ENCODE measurements at places on chromosomes 3 and 15.

GRCh38 chr3:72238010-72238691 is 453.2 kb upstream of the PROK2 start:
- no peak for DNase-seq

DNA sequence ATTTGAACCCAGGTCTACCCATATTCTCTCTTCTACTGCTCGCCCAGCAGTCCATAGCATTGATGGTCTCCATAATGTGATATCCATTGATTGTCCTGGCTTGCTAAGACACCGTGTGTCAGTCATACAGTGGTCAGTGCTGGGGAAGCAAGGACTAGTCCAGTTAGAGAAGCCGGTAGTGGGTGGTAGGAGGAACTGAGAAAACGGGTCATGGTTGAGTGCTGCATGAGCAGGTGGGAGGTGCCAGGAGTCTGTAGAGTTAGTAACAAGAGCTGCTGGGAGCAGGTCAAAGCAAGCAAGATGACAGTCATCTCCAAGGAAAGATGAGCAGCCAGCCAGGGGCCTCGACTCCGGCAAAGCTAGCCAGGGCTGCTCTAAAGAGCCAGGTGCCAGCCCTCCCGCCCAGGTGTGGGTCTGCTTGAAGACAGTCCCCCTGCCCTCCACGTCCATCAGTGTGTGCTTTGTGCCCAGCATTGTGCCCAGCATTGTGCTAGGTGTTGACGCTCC is 29.5 kb upstream of the USP3 start:
- DNase-seq, result no peak

GRCh38 chr3:124761250-124761796 is 31.1 kb downstream of the UMPS start:
- peak; percentile 60 for DNase-seq

DNA sequence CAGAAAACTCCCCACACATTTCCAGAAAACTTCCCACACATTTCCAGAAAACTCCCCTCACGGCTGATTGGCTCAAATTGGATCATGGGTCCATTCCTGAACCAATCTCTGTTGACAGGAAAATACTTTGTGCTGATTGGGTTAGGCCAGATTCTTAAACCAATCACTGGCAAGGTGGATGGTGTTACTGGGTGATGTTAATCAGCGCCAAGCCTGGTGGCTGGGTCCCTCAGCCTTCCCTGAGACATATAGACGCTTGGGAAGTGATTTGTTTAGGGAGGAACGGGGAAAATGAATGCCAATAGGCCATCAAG is 199.4 kb upstream of the UBE2E2 start:
- DNase-seq, result no peak

DNA sequence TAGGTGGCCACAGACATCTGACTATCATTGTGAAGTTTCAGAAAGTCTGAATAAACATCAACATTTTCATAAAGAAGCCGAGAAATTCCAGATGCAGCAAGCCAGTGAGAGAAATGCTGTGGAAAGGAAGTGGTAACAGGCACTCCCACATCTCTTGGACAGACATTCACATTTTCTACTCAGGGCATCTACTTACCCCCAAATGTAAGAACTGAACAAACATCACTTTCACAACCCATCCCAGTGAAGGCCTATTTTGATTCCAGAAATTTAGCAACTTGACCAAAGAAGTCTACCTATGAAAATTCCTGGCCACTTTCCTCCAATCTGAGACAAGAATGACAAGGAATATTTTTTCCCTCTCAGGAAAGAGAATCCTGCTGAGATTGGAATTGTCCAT is 224.8 kb upstream of the DCBLD2 start:
- no peak for DNase-seq

DNA sequence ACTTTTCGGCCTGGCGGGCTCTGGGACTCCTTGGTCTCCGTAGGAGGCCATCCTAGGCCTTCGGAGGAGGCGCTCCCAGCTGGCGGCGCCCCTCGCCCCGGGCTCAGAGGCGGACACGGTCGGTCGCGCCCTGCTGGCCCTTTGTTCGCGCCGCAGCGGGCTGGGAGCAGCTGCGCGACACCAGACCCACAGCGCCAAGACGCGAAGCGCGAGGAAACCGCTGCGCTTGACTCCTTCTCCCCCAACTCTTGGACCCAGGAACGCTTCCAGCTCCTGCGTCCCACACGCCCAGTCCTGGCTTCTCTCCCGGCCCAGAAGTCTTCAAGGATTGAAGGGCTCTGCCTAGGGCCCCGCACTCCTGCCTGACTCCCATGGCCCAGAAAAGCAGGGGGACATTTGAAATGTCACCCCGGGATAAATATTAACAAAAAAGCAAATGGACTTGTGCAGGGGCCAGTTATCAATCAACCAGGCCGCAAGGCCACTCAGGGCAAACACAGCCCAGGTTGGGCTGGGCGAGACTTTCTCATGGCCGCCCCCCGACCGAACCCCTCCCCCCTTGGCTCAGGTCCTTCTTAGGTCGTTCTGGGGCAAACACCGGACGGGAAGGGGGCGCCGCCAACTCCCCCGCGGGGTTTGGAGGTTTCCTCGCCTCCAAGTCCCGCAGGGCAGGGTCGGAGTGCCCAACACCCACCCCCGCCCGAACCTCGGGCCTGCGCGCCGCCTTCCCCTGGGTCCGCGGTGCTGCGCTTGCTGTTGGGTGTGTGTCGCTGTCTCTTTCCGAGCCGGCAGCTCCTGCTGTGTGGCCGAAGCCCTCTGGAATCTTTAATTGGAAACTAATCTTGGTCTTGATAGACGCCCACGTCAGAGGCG is 5.1 kb downstream of the ONECUT1 start:
- no peak for DNase-seq

- DNase-seq, result no peak
Measured at GRCh38 chr3:112417696-112418318, 81.5 kb downstream of the BTLA start.

- no peak for DNase-seq
Measured at GRCh38 chr3:4302747-4303146, 422 bp upstream of the SETMAR start.

- DNase-seq, result no peak
Measured at GRCh38 chr15:29086001-29086400, 183.6 kb downstream of the NSMCE3 start.

DNA sequence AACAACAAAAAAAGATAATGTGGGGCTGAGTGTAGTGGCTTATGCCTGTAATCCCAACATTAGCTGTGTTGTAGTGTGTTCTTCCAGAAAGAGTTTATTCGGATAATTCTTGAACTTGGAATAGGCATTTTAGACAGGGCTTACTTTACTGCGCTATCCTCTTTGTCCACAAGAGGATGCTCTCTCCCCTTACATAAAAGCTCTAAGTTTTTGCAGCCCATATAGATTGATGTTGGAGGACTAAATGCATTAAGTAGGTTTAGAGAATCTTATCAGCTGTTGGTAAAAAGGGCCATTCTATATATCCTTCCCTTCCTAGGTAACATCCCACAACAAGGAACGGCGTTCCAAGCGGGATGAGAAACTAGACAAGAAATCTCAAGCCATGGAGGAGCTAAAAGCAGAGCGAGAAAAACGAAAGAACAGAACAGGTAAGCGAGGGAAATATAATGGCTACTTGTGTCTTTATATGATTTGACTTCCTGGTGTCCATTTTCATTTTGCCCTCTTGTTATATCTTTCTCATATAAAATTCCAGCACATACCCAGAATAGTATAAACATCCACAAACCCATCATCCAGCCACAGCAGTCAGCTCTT is 27.8 kb upstream of the ITPKA start:
- no peak for DNase-seq

- no peak for DNase-seq
Measured at GRCh38 chr3:8324747-8325146, 176.9 kb upstream of the LMCD1 start.

- DNase-seq, result no peak
Measured at GRCh38 chr15:64623347-64623996, 151.9 kb downstream of the RBPMS2 start.

DNA sequence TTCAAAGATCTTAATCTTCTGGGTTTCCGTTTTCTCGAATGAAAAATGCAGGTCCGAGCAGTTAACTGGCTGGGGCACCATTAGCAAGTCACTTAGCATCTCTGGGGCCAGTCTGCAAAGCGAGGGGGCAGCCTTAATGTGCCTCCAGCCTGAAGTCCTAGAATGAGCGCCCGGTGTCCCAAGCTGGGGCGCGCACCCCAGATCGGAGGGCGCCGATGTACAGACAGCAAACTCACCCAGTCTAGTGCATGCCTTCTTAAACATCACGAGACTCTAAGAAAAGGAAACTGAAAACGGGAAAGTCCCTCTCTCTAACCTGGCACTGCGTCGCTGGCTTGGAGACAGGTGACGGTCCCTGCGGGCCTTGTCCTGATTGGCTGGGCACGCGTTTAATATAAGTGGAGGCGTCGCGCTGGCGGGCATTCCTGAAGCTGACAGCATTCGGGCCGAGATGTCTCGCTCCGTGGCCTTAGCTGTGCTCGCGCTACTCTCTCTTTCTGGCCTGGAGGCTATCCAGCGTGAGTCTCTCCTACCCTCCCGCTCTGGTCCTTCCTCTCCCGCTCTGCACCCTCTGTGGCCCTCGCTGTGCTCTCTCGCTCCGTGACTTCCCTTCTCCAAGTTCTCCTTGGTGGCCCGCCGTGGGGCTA is at the start of the genes B2M and PATL2:
B2M (plus strand) TSS at position 422 of the 647 bp plus-strand sequence; CDS start at position 452, 30 bp downstream.
PATL2 (minus strand) TSS at position 228 of the 647 bp plus-strand sequence. CDS start 34,833 bp downstream, outside the sequence.
- peak; percentile 94 for DNase-seq

GRCh38 chr3:23607184-23607847 is 198.4 kb upstream of the UBE2E1 start:
- DNase-seq, result no peak

DNA sequence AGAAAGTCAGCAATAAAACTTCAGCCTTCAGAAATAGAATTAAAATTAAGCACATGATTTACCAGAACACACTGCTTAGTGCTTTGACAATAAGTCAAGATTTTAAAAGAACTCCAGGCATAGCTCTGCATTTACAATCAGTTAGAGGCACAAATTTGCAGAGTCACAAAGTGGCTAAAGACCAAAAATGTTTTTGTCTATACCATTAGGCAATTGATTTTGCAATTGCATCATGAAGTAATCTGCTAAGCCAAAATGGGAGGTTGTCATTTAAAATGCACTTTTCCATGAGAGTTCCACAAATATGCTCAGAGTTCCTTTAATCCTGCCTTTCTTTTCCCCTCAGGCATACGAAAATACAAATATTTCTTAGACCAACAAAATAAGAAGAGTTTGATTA is 10.1 kb upstream of the DCP1A start:
- no peak for DNase-seq

GRCh38 chr15:68526269-68526668 is 52.5 kb upstream of the CORO2B start:
- no peak for DNase-seq

DNA sequence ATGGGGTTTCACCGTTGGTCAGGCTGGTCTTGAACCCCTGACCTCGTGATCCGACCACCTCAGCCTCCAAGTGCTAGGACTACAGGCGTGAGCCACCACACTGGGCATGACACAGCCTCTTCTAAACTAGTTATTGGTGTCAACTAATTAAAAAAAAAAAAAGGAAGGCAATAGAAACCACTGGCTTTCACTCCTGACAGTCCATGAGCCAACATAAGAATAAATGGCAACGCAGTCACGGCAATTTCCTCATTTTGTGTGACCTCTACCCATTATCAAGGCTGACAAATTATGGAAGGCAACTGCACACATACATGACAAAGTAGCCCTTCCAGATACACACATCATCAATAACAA is 5.9 kb downstream of the ARHGEF3 start:
- no peak for DNase-seq

DNA sequence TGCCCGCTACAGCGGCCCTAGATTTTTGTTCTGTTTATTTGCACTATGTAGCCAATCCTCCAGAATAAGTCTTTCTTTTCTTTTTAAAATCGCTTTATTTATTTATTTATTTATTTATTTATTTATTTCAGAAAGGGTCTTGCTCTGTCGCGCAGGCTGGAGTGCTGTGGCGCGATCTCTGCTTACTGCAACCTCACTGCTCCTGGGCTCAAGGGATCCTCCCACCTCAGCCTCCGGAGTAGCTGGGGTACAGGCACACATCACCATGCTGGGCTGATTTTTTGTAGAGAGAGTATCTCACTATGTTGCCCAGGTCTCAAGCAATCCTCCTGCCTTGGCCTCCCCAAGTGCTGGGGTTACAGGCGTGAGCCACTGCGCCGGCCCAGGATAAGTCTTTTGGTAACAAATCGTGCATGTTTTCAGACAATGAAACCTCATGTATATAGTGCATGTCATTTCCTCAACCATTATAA is 333 bp upstream of the MTFMT start:
- DNase-seq, result no peak

- DNase-seq, result no peak
Measured at GRCh38 chr15:73495181-73495580, 52.2 kb downstream of the REC114 start.

GRCh38 chr3:40920041-40920440 is 279.3 kb upstream of the CTNNB1 start:
- no peak for DNase-seq

GRCh38 chr15:93217343-93217742 is 128.3 kb upstream of the RGMA start:
- no peak for DNase-seq

DNA sequence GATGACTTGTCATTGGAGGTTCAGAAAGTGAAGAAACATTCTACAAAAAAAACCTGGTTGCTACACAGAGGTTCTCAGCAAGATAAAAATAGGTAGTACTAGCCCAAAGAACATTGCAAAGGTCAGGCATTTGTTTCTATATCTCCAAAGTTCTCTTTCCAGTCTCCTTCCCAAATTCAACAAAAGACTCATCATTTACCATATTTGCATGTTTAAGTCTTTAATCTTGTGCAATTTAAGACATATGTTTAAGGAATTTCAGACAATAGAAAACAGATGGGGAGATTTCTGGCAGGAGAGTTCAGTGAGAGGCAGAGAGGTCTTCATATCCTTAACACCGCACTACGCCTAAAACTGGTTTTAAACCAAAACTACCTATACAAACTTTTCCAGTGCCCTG is 173.8 kb upstream of the THBS1 start:
- no peak for DNase-seq

GRCh38 chr15:32901192-32901591 is 183.4 kb downstream of the GREM1 start:
- no peak for DNase-seq

DNA sequence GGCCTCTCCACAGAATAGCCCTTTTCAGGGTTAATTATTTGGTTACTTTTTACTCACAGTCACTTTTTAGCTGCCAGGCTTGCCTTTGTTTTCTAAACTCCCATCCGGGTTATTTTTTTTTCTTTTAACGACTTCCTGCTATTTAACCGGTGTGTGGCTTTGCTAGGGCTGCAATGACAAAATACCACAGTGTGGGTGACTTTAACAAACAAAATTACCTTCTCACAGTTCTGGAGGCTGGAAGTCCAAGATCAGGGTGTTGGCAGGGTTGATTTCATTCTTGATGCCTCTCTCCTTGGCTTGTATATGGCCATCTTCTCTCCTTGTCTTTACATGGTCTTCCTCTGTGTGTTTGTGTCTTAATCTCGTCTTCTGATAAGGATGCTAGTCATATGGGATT is 91.5 kb downstream of the IL1RAP start:
- DNase-seq, result no peak
